Activated B cell treated with CpG ODN at 0.5 μM for 24 hours (primary cell): ENCODE measurements at places on chromosomes 1 and 21. TPM values are rescaled to one million over a fixed set of nuclear protein-coding genes. Genes with fewer than 3 reads are reported as not detected.

DNA sequence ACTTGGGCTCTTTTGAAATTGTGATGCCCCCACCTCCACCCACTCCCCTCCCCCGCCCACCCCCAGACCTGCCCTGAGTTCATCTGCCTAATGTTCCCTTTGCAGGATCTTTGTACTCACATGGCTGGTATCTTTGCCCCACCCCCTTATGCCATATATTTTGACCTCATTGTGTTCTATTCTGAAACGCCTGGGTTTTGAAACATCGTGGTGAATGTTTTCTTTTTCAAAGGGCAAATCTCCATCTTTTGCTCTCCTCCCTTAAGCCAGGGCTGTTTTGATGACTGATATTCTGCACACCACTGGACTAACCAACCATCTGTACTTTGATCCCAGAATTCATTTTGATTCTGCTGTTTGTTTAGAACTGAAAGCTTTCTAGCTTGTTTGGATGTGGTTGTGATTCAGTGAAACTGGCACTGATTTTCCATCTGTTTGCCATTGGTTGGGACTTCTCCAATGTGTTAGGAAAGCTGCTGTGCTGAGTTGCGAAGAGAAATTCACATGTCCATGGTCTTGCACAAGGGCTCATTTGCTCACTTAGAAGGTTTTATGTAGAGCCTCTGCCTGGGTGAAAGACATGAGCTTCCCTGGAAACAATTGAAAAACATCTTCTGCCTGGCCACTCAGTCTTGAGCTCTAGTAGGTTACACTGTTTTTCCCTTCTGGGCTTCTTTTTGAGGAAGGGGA, 16.5 kb downstream of the SMAP2 start:
- no peak for DNase-seq
- H3K36me3 ChIP-seq, result peaks cover 53% of the 10 kb centered on the region
- peaks cover 97% of the 10 kb centered on the region for H3K4me1 ChIP-seq
- peak overlapping the region; percentile 90 for H3K27ac ChIP-seq

HOOK1 gene
- total RNA-seq, result 9.9 and 11.5 TPM in 2 replicates

ZNF593OS gene
- total RNA-seq, result not detected in 2 replicates

DNA sequence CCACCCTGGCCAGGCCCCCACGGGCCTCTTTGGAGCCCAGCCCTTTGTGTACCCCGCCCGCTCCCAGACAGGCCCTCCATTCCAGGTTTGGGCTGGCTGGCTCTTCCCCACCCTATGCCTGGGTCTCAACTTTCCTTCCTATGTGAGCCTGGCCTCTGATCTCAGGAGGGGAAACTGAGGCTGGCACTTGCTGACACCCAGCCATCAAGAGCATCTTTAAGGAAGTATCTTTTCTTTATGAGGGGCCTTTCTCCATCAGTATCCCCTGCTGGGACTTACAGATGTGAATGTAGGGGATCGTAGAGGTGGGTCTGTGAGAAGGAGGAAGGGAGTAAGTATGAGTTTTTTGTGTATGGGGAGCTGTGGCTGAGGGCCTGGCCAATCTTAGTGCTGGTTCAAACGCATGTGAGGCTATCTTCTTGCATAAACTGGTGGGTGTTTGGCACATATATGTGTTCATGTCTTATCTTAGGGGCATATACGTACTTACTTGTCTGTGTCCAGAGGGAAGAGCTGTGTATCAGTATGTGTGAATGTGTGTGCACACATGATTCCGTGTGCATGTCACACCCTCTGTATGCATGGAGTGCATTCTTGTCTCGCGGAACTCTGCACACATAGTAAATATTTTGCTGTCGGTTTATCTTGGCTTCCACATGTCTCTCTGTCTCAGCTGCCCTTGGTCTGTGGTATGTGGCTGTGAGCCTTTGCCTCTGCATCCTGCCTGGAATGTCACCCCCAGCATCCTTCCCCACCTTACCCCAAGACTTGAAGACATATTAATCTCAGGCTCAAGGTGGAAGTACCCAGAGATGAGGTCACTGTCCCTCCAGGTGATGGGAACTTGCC, 5.4 kb downstream of the NECTIN4 start:
- H3K4me3 ChIP-seq, result no peak overlapping the region
- H3K27me3 ChIP-seq, result peaks cover 4% of the 10 kb centered on the region
- H3K36me3 ChIP-seq, result no peaks in the 10 kb centered on the region
- no peaks in the 10 kb centered on the region for H3K4me1 ChIP-seq
- H3K27ac ChIP-seq, result no peak overlapping the region

MROH9 gene
- total RNA-seq, result not detected in 2 replicates

DNA sequence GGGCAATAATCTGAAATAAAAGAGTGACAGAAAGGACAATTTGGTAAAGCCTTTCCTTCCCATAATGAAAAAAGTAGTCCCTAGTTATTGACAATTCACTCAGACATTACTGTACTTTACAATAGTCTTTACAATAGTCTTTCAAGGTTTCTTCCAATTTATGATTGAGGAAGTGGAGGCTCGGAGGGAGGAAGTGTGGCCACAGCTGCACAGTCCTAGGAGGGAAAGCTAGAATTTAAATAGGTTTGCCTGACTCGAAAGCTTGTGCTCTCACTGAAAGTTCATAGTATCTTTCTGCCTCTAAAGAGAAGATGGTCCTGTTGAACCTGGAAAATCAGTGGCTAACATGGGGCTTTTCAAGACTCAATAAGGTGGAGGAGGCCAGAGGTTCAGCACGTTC, 203.2 kb downstream of the SDCCAG8 start:
- no peaks in the 10 kb centered on the region for H3K27me3 ChIP-seq
- H3K4me1 ChIP-seq, result peaks cover 15% of the 10 kb centered on the region
- peaks cover 30% of the 10 kb centered on the region for H3K36me3 ChIP-seq
- H3K27ac ChIP-seq, result no peak overlapping the region
- H3K4me3 ChIP-seq, result no peak overlapping the region
